ENCODE measurements at places on chromosomes 7 and 10. TPM values are rescaled to one million over a fixed set of nuclear protein-coding genes. Genes with fewer than 3 reads are reported as not detected.

The GIMAP4 gene
- total RNA-seq = 38.4 TPM

The TPST1 gene
- total RNA-seq = 6.5 TPM

- no peak for DNase-seq
These were observed 13.5 kb downstream of the ATP6V1F start for GRCh38 chr7:128876127-128876526.

DNA sequence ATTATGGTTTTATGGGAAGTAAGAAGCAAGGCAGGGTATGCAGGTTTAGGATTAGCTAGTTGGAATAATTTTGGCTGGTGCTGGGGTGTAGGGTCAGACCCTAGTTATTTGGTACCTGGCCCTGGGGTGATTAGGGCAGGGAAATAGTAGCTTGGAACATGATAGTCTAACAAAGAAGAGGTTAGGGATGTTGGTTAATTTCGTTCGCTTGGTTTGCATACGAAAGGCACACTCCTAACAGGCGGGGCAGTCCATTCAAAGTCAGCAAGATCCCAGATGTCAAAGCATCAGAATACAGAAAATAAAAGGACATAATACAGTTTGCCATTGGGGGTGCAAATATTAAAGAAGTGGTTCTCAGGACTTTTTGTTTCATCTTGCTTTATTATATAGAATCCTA lies 55.7 kb upstream of the ITPRID1 start:
- DNase-seq = no peak

DNA sequence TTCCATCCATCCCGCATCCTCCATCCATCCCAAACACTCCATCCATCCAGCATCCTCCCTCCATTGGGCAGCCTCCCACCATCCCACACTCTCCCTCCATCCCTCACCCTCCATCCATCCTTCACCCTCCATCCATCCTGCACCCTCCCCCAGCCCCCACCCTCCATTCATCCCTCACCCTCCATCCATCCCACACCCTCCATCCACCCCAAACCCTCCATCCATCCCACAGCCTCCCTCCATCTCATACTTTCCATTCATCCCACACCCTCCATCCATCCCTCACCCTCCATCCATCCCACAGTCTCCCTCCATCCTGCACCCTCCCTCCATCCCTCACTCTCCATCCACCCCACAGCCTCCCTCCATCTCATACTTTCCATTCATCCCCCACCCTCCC lies 60.4 kb downstream of the FOXI2 start:
- no peak for DNase-seq

GRCh38 chr10:91592266-91592975 lies 40.5 kb downstream of the PPP1R3C start:
- no peak for DNase-seq

DNA sequence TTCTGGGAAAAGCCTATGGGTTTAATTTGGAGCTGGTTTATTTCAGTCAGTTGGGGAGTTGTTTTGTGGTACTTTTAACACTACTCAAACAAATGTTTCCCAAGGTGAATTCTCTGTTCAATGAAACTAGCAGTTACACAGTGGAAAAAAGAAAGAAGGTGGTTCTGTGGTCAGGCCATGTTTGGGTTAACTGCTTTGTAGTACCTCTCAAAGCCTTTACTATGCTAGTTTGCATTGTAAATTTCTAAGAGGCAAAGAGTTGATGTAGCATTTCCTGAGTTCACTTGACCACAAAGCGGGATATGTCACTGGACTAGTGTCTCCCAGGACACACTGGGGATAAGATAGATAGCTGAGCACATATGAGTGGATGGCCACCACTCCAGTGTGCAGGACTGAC lies 145.4 kb downstream of the KIF20B start:
- DNase-seq = no peak

- no peak for DNase-seq
These were observed 41.1 kb downstream of the BLVRA start for GRCh38 chr7:43799605-43800004.

DNA sequence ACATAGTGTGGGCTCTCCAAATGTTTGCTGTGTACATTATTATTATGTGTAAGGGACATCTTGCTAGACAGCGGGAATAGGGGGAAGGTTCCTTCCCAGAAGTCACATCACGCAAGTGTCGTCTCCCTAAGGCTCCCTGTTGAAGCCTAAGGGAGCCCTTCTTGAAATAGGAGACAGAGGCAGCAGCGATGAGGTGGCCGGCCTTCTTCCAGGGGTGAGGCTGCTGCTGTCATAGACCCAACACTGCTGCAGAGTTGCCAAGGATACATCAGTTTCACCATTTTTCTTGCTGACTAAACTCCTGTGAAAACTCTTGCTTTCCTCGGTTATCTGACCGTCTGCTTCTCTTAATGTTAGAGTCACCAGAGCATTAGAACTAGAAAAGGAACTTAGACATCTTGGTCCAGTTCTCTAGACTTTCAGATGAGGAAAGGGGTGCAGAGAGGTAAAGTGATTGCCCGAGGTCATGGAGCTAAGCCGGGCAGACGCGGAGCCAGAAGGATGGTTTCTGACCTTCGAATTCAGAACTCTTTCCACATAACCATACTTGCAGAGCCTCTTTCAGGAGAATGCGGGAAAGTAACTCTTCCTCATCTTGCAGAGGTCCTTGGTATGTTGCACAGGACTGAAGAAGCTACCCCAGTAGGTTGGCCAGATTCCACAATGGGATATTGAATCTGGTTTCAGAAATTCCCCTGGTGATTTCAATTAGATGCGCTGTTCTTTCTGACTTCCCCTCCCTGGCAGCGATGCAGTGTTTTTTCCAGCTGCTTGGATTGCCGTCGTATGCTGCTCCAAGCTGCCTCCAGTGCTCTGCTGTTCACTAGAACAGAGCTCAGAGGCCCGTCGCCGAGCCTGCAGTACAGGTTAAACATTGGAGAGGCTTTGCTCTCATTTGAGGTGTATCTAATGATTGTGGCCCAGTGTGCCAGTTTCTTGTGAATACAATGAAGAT lies 217.1 kb downstream of the CAMK1D start:
- DNase-seq = no peak

GRCh38 chr10:63596924-63597323 lies 75.7 kb downstream of the REEP3 start:
- no peak for DNase-seq

GRCh38 chr10:59881640-59882039 lies 24.7 kb downstream of the CCDC6 start:
- no peak for DNase-seq
